ENCODE measurements at places on chromosomes 4 and X.

DNA sequence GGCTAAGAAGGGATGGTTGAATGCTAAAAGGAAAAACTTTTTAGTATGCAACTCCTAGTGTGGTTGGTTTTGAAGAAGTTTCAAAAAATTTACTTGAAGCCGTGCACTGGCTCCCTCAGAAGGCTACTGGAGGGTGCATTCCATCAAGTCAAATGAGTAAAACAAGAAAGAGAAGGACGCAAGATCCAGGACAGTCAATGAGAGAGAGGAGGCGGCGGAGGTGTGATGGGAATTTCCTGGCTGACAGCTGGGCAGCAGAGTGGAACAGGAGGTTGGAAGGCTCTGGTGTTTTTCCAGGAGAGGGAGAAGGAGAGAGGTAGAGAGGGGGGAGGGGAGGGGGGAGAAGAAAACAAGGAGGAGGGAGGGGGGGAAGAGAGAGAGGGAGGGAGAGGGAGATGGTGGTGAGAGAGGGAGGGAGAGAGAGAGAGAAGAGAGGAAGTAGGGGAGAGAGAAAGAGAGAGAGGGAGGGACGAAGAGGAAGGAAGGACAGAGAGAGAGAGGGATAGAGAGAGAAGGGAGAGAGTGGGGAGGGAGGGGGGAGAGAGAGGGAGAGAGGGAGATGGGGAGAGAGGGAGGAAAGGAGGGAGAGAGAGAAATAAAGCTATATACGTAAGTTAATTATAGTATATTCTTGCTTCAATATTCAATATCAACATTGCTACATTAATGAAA lies 126.4 kb downstream of the SH3KBP1 start:
- no peak for DNase-seq

GRCh38 chr4:129783596-129783995 lies 687.6 kb downstream of the C4orf33 start:
- no peak for DNase-seq

DNA sequence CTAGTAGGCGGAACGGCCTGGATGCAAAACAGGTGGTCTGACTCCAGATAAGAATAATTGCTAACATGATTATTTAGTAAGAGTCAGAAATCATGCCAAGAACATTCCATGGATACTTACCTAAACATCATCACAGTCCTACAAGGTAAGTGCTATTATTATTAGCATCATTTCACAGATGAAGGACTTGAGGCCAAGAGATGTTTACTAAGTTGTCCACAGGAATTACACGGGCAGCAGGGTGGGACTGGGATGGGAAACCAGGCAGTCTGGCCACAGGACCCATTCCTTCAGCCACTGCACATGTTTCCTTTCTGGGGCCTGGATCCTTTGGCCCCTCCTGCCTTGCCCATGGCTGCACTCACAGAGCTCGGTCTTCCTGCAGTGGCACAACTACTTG lies 48.3 kb downstream of the ANAPC4 start:
- no peak for DNase-seq

- DNase-seq: no peak
Observed at GRCh38 chr4:575281-576141, 584 bp downstream of the TMEM271 start.

- DNase-seq: no peak
Observed at GRCh38 chr4:155748039-155748438, 10.8 kb upstream of the GUCY1B1 start.

DNA sequence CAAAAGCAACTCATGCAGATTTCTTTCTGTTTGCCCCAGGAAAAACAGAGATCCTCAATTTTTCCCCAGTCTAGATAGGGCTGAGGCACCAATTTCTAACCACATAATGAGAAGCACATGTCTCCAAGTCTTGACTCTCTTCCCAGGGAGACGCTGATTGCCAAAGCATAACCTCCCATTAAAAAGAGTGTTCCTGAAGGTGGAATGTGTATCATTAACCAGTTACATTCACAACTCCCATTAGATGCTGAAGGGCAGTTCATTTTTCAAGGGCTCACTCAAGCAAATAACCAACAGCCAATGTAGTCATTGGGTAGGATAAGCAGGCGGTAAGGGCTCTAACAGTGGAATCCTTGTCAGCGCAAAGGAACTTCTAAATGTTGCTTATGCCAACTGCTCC lies 27.5 kb downstream of the TMEM47 start:
- no peak for DNase-seq

DNA sequence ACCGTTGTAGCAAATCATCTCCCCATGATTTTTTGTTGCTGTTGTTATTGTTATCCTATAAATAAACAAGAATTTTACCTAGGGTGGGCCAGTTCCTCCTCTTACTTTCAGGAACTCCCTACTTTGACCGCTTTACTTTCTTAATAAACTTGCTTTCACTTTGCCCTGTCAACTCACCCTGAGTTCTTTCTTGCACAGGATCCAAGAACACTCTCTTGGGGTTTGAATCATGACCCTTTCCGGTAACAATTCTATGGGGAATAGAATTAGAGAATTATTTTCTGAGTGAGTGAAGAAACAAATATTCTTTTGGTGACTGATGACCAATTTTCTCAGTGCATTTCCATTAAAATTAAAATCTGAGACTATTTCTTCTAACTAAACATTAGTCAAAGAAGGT lies 584.0 kb upstream of the TENM3 start:
- DNase-seq: no peak

GRCh38 chr4:96654045-96654444 lies 814.2 kb downstream of the PDHA2 start:
- no peak for DNase-seq

DNA sequence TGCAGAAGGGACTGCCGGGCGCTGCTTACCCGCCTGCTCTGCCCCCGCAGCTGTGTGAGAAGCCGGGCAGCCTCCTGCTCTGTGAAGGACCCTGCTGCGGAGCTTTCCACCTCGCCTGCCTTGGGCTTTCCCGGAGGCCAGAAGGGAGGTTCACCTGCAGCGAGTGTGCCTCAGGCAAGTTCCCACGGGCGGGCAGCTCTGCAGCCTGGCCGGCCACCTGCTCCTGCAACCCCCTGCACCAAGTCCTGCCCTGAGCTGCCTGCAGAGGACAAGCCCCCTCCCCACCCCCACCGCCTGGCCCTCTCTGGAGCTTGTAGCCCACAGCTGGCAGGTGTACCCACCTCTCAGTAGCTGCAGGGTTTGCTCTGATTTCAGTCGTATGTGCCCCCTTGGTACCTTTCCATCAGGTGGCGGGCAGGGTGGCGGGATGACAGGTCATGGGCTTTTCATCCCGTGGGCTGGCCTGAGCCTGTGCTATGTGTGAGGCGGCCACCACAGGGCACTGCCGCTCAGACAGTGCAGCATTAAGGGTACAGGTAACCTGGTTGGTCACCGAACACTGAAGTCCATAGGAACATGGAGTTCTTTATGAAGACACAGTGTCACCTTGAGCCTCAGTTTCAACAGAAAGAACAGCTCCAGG lies 56.6 kb downstream of the NELFA start:
- DNase-seq: no peak

DNA sequence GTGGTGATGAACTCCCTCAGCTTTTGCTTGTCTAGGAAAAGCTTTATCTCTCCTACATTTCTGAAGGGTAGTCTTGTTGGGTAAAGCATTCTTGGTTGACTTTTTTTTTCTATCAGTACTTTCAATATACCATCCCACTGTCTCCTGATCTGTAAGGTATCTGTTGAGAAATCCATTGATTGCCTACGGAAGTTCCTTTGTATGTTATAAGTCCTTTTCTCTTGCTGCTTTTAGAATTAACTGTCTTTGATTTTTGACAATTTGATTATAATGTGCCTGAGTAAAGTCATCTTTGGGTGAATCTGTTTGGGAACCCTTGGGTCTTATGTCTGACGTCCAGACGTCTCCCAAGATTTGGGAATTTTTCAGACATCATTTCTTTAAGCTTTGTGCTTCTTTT lies 30.8 kb downstream of the SCLT1 start:
- DNase-seq: no peak

GRCh38 chrX:42131856-42132255 lies 208.5 kb upstream of the CASK start:
- peak; percentile 23 for DNase-seq

- peak; percentile 84 for DNase-seq
Observed at GRCh38 chr4:24477919-24478318, 106.4 kb downstream of the DHX15 start.

GRCh38 chrX:19840899-19841648 lies 46.3 kb downstream of the SH3KBP1 start:
- no peak for DNase-seq

DNA sequence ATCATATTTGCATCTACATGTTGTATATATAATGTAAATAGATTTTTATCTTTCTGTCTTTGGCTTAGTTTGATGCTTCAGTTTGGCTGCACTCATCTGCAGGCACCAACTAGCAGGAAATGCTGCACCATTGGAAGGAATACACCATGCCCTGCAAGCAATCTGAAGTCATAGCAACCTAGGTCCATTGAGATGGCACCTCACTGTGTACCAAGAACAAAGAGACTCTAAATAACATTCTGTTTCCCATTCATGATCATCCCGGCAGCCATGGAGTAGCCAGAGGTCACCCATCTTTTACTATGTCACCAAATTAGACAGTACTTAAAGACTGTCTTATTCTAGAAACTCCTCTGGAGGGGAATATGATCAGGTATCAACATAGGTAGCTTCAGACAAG lies 40.8 kb upstream of the HS6ST2 start:
- DNase-seq: no peak

DNA sequence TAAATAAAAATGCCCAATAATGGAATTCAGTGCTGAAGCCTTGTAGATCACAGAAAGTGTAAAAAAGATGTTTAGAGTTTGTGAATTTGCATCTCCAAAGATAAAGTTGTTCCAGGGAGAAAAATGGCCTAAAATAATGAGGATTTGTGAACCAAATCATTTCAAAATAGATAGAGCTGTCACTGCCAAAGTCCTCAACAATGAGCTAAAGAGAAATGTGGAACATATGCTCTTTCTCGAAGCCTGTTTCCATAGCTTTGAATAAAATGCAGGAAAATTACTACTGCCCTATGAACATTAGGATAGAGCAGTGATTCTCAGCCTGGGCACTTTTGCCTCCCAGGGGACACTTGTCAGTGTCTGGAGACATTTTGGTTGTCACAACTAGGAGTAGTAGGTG lies 3.4 kb upstream of the AP1S2 start:
- no peak for DNase-seq

DNA sequence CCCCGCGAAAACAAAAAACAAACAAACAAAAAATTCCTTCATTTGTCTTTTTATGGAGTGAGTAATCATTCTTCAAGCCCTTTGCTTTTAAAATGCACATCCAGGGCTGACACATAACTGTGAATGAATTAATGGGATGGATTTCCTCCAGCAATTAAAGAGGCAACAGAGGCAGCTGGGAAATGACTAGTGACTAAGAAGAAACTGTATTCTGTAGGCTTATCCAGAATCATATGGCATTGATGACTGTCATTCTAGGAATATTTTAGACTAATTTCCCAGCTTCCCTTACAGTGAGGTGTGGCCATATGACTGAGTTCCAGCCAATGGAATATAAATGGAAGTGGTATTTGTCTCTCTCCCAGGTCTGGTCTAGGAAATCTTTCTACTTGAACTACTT lies 46.8 kb upstream of the PDE5A start:
- DNase-seq: no peak

- no peak for DNase-seq
Observed at GRCh38 chr4:2407991-2408342, 10.5 kb downstream of the ZFYVE28 start.

DNA sequence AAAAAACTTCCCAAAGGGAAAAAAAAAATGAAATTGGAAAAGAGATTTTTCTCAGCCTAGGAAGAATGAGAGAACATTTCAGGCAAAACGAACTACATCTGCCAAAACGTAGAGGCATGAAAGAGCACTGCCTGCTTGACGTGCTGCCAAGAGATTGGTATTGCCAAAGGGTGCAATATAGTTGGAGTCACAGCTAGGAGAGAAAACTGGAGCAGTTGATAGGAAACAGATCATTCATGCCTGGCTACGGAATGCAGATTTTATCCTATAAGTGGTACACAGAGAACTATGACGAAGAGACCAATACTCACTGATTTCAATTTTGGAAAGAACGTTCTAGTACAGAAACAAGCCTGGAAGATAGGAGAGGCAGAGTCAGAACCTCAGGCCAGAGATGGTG lies 68.4 kb upstream of the IQCM start:
- DNase-seq: no peak

GRCh38 chrX:67342138-67342537 lies 201.7 kb upstream of the AR start:
- DNase-seq: no peak

GRCh38 chr4:80268081-80268823 lies 1.8 kb downstream of the FGF5 start:
- peak; percentile 13 for DNase-seq

DNA sequence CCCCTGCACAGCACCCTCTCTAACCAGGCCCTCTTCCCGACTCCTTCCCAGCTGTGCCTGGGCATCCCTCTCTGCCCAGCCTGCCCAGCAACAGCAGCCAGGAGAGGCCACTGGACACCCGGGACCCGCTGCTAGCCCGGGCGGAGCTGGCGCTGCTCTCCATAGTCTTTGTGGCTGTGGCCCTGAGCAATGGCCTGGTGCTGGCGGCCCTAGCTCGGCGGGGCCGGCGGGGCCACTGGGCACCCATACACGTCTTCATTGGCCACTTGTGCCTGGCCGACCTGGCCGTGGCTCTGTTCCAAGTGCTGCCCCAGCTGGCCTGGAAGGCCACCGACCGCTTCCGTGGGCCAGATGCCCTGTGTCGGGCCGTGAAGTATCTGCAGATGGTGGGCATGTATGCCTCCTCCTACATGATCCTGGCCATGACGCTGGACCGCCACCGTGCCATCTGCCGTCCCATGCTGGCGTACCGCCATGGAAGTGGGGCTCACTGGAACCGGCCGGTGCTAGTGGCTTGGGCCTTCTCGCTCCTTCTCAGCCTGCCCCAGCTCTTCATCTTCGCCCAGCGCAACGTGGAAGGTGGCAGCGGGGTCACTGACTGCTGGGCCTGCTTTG lies 1.1 kb downstream of the AVPR2 start:
- no peak for DNase-seq

DNA sequence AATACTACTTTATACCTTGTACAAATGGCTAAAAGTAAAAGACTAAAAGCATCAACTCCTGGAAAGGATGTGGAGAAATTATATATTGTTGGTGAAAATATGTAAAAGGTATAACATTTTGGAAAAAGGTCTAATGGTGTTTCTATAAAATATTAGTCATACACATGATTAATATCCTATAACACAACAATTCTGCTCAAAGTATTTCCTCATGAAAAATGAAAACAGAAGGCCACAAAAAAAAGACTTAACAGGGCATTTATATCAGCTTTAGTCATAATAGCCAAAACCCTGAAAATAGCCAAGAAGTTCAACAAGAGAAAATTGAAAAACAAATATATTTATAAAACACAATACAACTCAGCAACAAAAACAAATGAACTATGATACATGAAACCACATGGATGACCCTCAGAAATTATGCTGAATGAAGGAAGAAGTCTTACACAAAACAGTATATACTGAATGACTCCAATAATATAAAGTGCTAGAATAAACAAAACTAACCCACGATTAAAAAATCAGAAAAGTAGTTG lies 38.8 kb downstream of the TBCK start:
- no peak for DNase-seq

GRCh38 chr4:3773552-3774001 lies 7.4 kb downstream of the ADRA2C start:
- peak; percentile 15 for DNase-seq

GRCh38 chr4:43754566-43754965 lies 694.0 kb downstream of the KCTD8 start:
- DNase-seq: no peak

GRCh38 chrX:100609591-100609990 lies 24.9 kb downstream of the TNMD start:
- DNase-seq: no peak

GRCh38 chrX:78387364-78387763 lies 60.0 kb upstream of the CYSLTR1 start:
- DNase-seq: no peak

GRCh38 chr4:91746551-91746950 lies 557.2 kb upstream of the GRID2 start:
- no peak for DNase-seq

All from HT1080 (cell line).